CD8-positive, alpha-beta memory T cell (primary cell): ENCODE measurements at places on chromosomes 12 and 14. TPM values are rescaled to one million over a fixed set of nuclear protein-coding genes. Genes with fewer than 3 reads are reported as not detected.

PAX9 gene
- not detected for total RNA-seq

OTOGL gene
- total RNA-seq, result not detected

C3AR1 gene
- 2.0 TPM for total RNA-seq

BEGAIN gene
- total RNA-seq, result 2.4 TPM

EMC9 gene
- 30.2 TPM for total RNA-seq

REC8 gene
- total RNA-seq, result 26.7 TPM

SERPINA3 gene
- total RNA-seq, result not detected

MYF6 gene
- total RNA-seq, result not detected

VPS37B gene
- total RNA-seq, result 19.3 TPM

DPF3 gene
- total RNA-seq, result 0.50 TPM

DNA sequence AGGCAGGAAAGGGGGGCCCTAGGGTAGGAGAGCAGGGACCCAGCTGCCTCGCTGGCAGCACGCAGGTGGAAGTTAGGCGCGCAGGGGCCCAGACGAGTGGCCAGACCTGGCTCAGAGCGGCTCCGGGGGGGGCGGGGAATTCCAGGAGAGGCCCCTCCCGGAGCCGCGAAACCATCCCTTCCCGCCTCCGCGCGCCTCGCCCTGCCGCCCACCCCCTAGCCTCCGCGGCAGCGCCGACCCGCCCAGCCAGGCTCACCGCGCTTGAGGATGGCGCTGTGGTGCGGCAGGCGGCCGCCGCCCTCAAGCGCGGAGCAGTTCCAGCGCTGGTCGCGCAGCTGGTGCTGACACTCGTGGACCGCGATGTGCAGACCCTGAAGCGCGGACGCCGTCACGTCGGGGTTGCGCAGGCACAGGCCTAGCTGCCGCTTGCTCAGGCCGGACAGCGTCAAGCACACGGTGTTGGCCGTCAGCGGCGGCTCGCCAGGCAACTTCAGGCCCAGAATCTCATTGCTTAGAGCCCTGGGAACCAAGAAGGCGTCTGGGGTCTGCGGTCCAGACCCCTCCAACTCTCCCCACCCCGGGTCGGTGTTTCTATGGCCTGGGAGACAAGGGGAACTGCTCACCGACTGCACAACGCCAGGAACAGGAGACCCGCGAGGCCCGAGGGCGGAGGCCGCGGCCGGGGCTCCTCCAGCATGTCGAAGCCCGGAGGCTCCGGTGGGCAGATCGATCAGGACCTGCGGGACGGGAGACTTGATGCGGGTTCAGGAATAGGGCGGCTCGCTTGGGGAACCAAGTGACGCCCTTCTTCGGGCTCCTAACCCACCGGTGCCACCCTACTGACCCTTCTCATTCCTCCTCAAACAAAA is 1.5 kb downstream of the WNT10B start:
- peaks cover 42% of the 10 kb centered on the region for H3K27me3 ChIP-seq
- no peaks in the 10 kb centered on the region for H3K36me3 ChIP-seq
- peak overlapping the region; percentile 39 for H3K4me3 ChIP-seq
- no peak overlapping the region for H3K27ac ChIP-seq
- H3K4me1 ChIP-seq, result peaks cover 36% of the 10 kb centered on the region

GRCh38 chr12:121712190-121712460 is 427 bp upstream of the TMEM120B start:
- H3K4me1 ChIP-seq, result peaks cover 17% of the 10 kb centered on the region
- DNase-seq, result peak; percentile 7
- H3K36me3 ChIP-seq, result no peaks in the 10 kb centered on the region
- H3K4me3 ChIP-seq, result peak overlapping the region; percentile 89
- peak overlapping the region; percentile 70 for H3K27ac ChIP-seq

DNA sequence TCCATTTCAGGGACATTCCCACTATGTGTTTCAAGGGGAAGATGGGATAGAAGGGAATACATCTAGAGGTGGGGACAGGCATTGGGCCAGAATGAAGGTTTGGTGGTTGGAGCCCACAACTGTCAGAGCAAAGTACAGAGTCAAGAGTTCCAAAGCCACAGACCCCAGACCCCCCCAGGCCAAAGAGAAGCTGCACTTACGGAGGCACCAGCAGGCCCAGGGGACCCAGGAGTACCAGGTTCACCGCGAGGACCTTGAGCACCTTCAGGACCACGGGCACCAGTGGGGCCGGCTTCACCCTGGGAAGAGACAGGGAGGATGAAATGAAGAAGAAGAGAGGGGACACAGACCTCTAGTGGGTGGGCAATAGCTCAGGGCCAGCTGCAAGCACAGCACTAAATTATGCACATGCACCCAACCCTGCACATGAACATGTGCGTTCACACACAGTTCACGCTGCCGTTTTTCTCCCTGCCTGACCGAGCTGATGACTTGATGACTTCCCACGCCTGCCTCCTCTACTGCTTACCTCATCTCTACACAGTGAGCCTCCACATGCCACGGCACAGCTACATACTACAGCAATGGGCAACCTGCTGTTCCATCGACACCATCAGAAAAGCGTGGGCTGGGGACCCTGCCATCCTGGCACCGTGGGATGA is 16.7 kb downstream of the COL2A1 start:
- no peak overlapping the region for H3K4me3 ChIP-seq
- no peak for DNase-seq
- no peaks in the 10 kb centered on the region for H3K27me3 ChIP-seq
- no peaks in the 10 kb centered on the region for H3K36me3 ChIP-seq
- no peak overlapping the region for H3K27ac ChIP-seq
- peaks cover 21% of the 10 kb centered on the region for H3K4me1 ChIP-seq

- DNase-seq, result peak; percentile 51
- no peaks in the 10 kb centered on the region for H3K4me1 ChIP-seq
- no peaks in the 10 kb centered on the region for H3K27me3 ChIP-seq
- no peaks in the 10 kb centered on the region for H3K36me3 ChIP-seq
- no peak overlapping the region for H3K4me3 ChIP-seq
Observed at GRCh38 chr14:59126714-59127436, 61.6 kb upstream of the DAAM1 start.

DNA sequence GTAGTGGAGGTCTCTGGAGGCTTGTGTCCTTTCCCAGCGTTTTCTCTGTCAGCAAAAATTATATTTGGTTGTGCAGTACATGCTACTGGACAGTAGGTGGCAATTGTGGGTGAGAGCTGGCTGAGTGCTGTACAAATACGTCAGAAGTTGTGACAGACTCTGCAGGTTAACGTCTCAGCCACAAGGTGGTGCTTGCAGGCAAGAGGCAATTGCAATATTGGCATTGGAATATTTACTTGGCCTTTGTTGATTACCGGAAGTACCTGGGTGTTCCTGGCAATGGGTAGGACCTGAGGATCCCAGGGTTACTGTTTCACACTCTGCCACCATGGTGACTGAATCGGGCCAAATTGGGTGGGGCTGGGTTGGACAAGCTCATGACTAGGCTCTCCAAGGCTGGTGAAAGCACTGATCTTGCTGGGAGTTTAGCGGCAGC is 333.9 kb upstream of the LMO3 start:
- no peak for DNase-seq
- H3K4me1 ChIP-seq, result no peaks in the 10 kb centered on the region
- no peak overlapping the region for H3K4me3 ChIP-seq
- H3K27me3 ChIP-seq, result no peaks in the 10 kb centered on the region
- no peaks in the 10 kb centered on the region for H3K36me3 ChIP-seq
- H3K27ac ChIP-seq, result no peak overlapping the region

DNA sequence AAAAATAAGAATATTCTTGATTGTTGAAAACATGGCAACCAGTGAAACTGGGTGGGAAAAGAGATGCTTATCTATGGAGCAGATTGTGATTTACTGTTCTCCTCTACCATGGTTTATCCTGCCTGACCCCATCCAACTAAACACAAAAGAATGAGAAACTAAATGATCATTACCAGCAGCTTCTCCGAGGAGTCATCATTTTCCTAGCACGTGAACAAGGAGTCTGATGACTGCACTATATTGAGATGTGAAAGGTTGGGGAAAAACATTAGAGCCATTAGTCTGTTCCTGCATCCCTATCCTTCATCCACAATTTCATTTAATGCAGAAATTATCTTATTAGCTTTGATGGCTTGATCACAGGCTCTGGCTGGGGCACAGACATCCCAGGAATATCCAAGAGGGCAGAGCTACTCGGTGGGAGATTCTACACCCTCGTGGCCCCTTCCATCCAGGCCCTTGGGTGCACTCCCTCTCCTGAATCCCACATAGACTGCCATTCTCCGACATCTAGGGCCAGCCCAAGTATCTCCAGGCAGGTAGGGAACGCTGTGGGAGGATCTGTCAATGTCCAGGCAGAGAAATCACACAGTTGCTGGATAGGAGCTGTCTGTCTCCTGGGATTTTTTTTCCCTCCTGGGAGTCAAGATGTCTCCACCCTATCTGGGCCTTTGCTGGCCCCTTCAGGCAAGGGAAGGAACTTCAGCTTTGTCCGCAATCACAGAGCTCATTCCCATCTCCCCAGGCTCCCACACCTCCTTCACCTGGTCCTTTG is 43.3 kb upstream of the DHRS4 start:
- H3K4me1 ChIP-seq, result no peaks in the 10 kb centered on the region
- no peak overlapping the region for H3K27ac ChIP-seq
- H3K27me3 ChIP-seq, result no peaks in the 10 kb centered on the region

GRCh38 chr12:50224026-50224692 is 57.0 kb upstream of the CERS5 start:
- no peaks in the 10 kb centered on the region for H3K36me3 ChIP-seq
- H3K27ac ChIP-seq, result no peak overlapping the region
- no peak for DNase-seq
- H3K4me3 ChIP-seq, result no peak overlapping the region
- no peaks in the 10 kb centered on the region for H3K27me3 ChIP-seq

- no peaks in the 10 kb centered on the region for H3K27me3 ChIP-seq
- H3K27ac ChIP-seq, result no peak overlapping the region
Observed at GRCh38 chr12:83245156-83245555, 558.5 kb downstream of the TMTC2 start.

GRCh38 chr12:112826011-112826410 is 34.5 kb downstream of the RPH3A start:
- no peak overlapping the region for H3K27ac ChIP-seq
- H3K4me3 ChIP-seq, result no peak overlapping the region
- no peaks in the 10 kb centered on the region for H3K36me3 ChIP-seq
- no peaks in the 10 kb centered on the region for H3K27me3 ChIP-seq

GRCh38 chr12:113136128-113136989 is 798 bp upstream of the RASAL1 start:
- H3K36me3 ChIP-seq, result no peaks in the 10 kb centered on the region
- no peak overlapping the region for H3K27ac ChIP-seq
- peaks cover 14% of the 10 kb centered on the region for H3K4me1 ChIP-seq

DNA sequence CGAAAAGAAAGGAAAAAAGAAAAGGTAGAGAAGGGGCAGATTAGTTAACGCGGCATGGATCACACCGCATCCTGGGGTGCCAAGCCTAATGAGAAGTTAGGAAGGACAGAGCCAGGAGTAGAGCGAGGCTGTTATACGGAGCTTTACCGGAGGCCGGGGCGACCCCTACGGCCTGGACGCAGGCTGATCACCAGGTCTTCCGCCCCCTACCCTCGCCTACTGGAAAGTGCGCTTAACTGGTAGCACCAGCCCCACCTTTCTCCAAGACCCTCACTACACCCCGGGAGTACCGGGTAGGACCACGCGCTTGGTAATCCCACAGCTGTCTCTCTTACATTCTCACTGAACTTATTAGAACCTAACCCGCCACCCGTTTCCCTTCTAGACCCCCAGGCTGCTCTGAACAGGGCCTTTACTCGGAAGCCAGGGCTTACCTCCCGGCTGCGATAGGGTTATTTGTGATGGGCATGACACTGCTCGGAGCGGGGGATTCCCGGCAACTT is 33.8 kb downstream of the WBP11 start:
- no peaks in the 10 kb centered on the region for H3K27me3 ChIP-seq
- peaks cover 43% of the 10 kb centered on the region for H3K4me1 ChIP-seq
- peak overlapping the region; percentile 95 for H3K4me3 ChIP-seq
- no peak for DNase-seq
- peak overlapping the region; percentile 99 for H3K27ac ChIP-seq
- peaks cover 4% of the 10 kb centered on the region for H3K36me3 ChIP-seq

- H3K4me1 ChIP-seq, result peaks cover 8% of the 10 kb centered on the region
- no peak overlapping the region for H3K4me3 ChIP-seq
- no peaks in the 10 kb centered on the region for H3K36me3 ChIP-seq
- peak; percentile 67 for DNase-seq
- no peak overlapping the region for H3K27ac ChIP-seq
- H3K27me3 ChIP-seq, result no peaks in the 10 kb centered on the region
Observed at GRCh38 chr12:108611884-108612415, 14.1 kb upstream of the TMEM119 start.

GRCh38 chr12:2212971-2213869 is 160.4 kb downstream of the CACNA1C start:
- no peaks in the 10 kb centered on the region for H3K36me3 ChIP-seq
- H3K27me3 ChIP-seq, result no peaks in the 10 kb centered on the region
- no peak for DNase-seq
- H3K4me1 ChIP-seq, result no peaks in the 10 kb centered on the region
- H3K4me3 ChIP-seq, result no peak overlapping the region

DNA sequence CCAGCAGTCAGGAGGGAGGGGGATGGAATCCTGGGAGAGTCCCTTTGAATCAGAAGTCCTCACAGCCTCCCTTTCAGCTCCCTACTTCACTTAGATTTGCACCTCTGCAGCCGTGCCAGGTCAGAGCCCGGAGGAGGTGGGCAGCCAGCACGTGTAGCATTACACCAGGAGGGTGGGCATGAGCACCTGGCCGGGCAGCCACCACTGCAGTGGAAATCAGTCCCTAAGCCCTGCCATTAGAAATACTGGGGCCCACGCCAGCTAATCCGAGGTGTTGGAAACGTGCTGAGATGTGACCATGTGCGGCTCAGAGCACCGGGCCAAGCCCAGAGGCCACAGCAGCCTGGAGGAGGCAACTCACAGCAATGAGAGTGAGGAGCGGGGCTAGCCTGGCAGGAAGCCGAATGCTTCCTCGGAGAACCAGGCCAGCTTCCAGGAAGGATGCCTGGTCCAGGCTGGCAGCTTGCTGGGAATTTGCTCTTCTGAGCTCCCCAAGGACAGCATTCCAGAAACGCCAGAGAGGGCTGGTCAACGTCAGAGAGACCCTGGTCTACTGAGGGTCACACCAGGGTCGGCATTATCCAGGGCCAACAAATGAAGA is 9.4 kb upstream of the CACNA2D4 start:
- H3K4me1 ChIP-seq, result no peaks in the 10 kb centered on the region
- H3K36me3 ChIP-seq, result no peaks in the 10 kb centered on the region
- H3K4me3 ChIP-seq, result no peak overlapping the region
- no peak overlapping the region for H3K27ac ChIP-seq
- H3K27me3 ChIP-seq, result no peaks in the 10 kb centered on the region

DNA sequence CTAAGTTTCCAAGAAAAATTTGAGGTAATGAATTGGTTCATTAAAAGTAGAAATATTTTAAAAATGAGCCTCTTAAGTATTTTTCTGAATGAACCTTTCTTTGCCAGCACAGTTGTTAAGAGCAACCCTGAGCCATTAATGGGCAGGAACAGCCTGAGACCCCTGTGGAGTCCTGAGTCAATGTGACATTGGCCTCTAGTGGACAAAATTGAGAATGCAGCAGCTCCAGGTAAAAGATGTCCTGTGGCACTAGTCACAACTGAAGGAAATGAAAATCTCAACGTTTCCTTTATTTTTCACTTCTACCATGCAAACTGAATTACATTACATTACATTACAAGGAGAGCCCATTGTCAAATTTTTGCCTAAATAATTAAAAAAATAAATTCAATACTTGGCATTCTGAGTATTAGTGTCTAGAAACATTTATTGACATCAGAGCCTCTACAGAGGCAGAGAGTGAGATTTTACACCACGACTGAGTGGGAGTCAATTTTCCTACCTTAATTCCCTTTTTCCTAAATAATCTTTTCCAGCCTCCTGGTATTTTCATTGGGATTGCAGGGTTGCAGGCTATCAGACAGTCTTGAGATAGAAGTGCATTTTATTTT is 135.7 kb downstream of the PPM1H start:
- H3K4me1 ChIP-seq, result no peaks in the 10 kb centered on the region
- H3K4me3 ChIP-seq, result no peak overlapping the region
- DNase-seq, result peak; percentile 36
- H3K27me3 ChIP-seq, result no peaks in the 10 kb centered on the region
- H3K36me3 ChIP-seq, result no peaks in the 10 kb centered on the region
